Fibroblast of skin of left biceps (primary cell): ENCODE measurements at places on chromosomes 6 and 20.
A peak's percentile ranks its signal among the peaks of the same experiment; 100 is the strongest.

- DNase-seq, result no peak
These were observed 699.1 kb upstream of the ADGRB3 start for GRCh38 chr6:67935976-67936477.

- no peak for DNase-seq
These were observed 24.5 kb downstream of the ACSS1 start for GRCh38 chr20:25033265-25033923.

GRCh38 chr6:158328952-158329351 is 16.7 kb downstream of the TULP4 start:
- DNase-seq, result no peak

DNA sequence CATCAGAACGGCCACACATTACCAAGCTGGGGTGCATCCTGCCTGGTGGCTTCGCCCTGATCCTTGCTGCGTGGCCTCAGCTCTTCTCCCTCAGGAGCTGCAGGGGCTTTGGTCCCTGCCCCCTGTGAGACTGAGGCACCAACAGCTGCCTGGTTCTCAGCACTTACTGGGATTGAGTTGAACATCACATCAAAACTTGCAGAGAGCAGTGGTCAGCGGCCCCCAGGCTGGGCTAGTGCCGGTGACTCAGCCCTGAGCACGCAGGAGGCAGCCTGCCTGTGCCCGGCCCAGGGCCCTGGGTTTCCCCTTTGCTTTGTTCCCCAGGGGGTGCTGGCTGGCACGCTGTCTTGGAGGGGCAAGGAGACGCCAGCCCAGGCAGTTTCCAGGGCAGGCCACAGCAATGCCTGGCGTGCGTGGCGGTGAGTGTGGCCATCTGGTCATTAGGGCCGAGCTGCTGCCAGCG is 63.3 kb downstream of the DLL1 start:
- DNase-seq, result no peak

DNA sequence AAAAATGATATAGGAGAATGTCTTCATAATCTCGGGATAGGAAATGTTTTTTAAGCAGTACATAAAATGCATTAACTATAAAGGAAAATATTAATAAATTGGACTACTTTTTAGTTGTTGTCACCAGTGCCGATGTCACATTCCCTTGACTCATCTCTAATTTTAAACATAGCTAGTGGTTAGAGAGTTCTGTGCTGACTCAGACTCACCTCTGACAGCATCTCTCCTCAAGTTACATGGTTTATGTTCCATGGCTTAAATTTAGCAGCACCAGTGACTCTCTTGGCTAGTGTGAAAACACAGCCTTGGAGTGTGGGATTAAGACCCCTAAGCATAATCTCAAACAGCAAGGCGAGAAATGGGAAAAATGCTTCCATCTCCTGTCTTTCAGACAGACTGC is 311.8 kb upstream of the MMS22L start:
- DNase-seq, result peak; percentile 30

- no peak for DNase-seq
These were observed 127.0 kb downstream of the UST start for GRCh38 chr6:148873868-148874267.

- DNase-seq, result peak; percentile 4
These were observed 421.1 kb upstream of the AGPAT4 start for GRCh38 chr6:161694995-161695394.
